ENCODE measurements at places on chromosomes 6 and 20.

DNA sequence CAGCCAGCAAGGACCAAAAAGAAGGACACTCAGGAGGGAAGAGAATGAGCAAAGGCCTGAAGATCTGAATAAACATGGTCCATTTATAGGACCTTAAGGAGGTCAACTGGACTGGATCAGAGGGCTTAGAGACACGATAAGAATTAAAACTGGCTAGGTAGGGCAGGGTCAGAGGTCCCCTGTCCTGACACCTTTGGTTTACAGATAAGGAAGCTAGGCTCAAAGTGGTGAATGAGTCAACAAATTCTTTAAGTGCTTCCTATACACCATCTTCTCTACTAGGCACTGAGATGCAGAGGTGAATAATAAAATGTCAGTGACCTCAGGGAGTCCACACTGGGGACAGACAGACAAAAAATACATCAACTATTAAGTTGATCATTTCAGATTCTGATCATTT, 70.3 kb downstream of the HIVEP2 start:
- DNase-seq = no peak

GRCh38 chr6:160103825-160104100, 17.9 kb upstream of the SLC22A1 start:
- DNase-seq = no peak

DNA sequence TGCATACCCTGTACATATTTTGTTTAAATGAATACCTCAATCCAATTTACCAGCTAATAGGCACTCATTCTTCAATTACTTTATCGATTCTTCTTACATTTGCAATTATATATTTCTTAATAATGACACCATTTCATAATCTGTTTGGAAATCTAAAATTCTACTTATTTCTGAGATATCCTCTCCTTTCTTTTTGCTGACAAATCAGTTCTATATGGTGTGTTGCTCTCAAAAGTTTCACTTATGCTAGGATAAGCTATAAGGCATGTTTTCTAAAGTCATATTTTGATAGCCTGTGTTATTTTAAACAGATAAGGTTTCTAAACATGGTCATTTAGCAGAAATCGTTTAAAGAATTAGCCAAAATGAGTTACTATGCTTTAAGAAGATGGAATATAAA, 140.6 kb upstream of the GJE1 start:
- DNase-seq = no peak

DNA sequence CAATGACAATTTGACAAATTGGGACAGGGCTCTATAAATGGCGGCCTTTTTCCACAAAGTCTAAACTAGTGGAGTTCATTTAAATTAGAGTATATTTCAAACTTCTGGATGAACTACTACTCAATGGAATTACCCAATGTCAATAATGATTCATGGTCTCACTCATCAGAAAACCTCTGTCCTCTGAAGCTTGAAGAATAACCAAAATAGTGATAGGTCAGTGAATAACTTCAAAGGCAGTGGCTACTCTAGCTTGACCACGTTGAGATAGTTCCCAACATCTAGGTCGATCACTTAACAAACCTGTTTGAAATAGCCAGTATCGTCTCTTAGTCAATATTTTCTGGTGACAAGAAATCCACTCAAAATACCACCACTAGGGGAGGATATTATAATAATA, 197.6 kb downstream of the HDGFL1 start:
- DNase-seq = no peak
